Stimulated activated CD8-positive, alpha-beta memory T cell treated with anti-CD3 and anti-CD28 coated beads, Interleukin-7, amount 100 ng/mL, for 1 hour (primary cell): ENCODE measurements at places on chromosomes 4 and X.
A peak's percentile ranks its signal among the peaks of the same experiment; 100 is the strongest.

- no peak for DNase-seq
These were observed 124.5 kb upstream of the NOCT start for GRCh38 chr4:138890891-138891570.

GRCh38 chrX:27917713-27918500 lies 63.3 kb downstream of the DCAF8L1 start:
- no peak for DNase-seq

GRCh38 chr4:8607603-8608481 lies 15.3 kb downstream of the CPZ start:
- DNase-seq, result peak; percentile 14

GRCh38 chr4:2074588-2074987 lies 15.5 kb downstream of the NAT8L start:
- no peak for DNase-seq

GRCh38 chr4:13584481-13584880 lies 40.2 kb upstream of the NKX3-2 start:
- DNase-seq, result no peak

DNA sequence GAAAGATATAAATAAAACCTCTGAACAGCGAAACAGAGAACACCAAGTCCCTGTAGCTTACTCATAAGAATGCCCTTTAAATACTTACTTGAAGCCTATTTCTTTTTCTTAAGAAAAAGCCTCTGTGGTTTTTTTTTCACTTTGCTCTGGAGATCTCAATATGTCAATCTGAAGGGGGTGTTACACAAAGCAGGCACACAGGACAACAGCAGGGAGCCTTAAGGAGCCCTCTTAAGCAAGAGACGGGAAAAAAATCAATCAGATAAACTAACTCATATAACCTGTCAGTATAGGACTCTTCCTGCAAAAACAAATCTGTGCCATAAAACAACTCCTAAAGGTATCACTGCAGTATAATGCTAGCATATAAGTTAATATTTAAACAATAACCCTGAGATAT lies 611.1 kb upstream of the ATOH1 start:
- DNase-seq, result no peak

- no peak for DNase-seq
These were observed 540 bp upstream of the HADH start for GRCh38 chr4:107989162-107989536.

DNA sequence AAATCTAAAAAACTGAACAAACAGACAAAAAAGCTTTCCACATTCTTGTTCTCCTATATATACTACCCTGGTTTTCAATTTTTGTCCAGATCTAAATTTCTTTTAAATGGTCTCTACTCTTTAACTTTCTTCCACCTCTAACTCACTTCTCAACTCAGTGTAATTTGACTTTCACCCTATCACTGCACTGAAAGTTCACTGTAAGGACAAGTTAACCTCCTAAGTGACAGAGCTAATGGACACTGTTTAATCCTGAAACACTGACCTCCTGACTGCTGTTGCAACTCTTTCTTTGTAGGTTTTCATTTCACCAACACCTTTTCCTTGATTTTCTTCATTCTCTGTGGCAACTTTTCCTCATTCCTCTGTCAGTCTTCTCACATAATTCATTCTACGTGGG lies 50.0 kb downstream of the ATOH1 start:
- DNase-seq, result no peak

- no peak for DNase-seq
These were observed 235.1 kb upstream of the TAPT1 start for GRCh38 chr4:16461362-16461761.

DNA sequence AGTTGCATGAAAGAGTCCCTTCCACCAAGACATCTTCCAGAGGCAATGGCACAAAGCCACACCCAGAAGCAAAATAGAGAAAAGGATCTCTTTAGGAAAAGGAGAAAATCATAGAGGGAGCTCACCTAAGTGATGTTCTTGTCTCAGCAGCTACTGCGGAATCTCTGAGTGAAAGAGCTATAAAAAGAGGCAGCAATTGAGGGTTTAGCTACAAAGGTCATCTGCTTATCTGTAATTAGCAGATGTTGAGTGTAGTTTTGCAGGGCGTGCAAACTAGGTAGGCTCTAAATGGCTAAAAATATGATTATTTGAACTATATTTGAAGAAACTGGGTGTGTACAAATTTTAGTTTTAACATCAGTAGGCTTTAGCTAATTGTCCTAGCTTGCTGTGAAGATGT lies 276.0 kb downstream of the HS3ST1 start:
- no peak for DNase-seq

GRCh38 chrX:15855568-15856221 lies 1.1 kb upstream of the AP1S2 start:
- no peak for DNase-seq

GRCh38 chr4:145954924-145955339 lies 16.3 kb upstream of the ZNF827 start:
- DNase-seq, result no peak

DNA sequence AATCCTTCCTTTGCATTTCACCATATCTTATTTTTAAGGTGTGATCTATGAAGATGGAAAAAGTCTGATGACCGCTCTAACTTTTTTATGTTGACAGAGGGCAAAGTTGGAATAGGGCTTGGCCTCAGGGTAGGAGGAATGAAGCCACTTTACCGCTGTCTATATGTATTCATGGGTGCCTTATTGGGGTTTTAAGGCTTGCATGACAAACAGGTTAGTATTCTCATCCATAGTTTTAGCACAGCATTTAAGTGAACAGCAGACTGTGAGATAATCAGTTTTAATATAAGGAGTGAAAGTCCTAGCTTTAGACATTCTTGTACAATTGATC lies 81.7 kb upstream of the BMP2K start:
- no peak for DNase-seq

DNA sequence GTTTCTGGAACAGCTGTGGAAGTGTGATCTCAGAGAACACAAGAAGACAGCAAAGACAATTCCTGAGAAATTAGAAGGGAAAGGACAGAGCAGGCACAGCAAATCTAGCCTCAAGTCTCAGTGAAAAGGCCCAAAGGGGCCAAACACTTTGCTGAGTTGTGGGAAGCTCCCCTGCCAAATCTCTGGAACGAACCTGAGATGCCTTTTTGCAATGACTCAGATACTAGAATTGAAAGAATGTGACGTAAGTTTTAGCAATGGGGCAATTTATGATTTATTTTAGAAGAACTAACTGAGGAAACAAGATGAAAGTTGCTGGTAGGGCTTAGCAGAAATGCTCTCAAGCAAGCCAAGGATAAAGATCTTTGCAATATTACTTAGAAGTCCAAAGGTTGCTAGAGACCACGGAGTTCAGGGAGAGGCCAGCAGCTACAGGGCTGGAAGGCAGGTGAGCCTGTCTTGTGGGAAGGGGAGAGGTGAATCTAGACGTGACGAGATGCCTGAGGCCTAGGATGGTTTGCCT lies 92.8 kb downstream of the AMELX start:
- no peak for DNase-seq

GRCh38 chrX:44344194-44344593 lies 722 bp upstream of the EFHC2 start:
- DNase-seq, result peak; percentile 20

- no peak for DNase-seq
These were observed 23.4 kb upstream of the MAMLD1 start for GRCh38 chrX:150339736-150340135.
